ENCODE measurements at places on chromosomes 7 and 10. TPM values are rescaled to one million over a fixed set of nuclear protein-coding genes. Genes with fewer than 3 reads are reported as not detected.

Gene PIP
- not detected for total RNA-seq

Gene PLAC9
- not detected for total RNA-seq

DNA sequence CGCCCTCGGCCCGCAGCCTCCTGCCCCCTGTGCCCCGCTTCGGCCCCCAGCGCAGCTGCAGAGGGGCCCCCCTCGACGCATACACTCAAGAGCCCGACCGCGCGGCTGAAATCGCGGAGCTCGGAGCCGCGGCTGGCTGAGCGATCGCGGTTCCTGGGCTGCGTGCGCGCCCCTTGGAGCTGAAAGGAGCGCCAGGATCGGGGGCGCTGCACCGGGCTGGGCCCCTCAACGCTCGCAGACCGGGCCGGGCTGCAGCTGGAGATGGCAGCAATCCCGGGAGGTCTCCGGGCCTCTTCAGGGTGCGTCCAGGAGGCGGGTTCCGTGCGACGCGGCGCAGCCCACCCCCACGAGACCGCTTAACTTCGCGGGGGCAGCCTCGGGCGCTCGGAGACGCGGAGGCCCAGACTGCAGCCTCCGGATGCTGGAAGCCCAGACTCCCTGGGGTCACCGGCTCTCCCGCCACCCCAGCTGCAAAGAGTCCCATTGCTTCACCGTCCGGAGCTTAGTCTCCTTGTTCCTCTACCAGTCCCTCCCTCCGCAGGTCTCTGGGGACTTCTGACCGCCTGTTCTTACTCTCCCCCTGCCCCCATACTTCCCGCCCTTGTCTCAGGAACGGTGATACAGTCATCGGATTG lies 73.0 kb upstream of the LRRC4 start:
- peak; percentile 53 for DNase-seq

DNA sequence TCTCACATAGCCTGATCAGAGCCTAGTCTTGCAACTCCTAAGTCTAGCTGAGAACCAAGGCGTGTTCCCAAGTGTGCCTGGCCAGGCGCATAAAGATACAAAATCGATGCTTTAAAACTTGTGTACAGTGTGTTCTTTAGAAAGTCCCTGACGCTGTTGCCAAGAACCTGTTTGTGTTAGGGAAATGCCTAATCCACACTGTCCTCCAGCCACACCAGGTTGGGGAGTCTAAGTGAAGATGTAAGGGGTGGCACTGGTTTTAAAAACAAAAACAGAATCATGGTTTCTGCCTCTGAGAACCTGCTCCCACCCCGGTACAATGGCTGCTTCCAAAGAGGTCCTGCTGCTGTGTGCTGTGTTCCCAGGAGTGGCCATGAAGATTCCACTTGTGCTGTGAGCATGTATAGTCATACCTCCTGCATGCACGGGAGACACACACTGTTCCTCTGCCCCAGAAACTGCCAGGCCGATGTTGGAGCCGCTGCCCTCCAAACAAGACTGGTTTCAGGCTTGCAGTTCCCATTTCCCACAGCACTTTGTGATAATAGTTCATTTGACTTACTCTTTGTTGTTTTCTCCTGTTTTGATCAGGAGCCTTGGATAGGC lies 88.5 kb downstream of the CCNY start:
- DNase-seq: no peak

DNA sequence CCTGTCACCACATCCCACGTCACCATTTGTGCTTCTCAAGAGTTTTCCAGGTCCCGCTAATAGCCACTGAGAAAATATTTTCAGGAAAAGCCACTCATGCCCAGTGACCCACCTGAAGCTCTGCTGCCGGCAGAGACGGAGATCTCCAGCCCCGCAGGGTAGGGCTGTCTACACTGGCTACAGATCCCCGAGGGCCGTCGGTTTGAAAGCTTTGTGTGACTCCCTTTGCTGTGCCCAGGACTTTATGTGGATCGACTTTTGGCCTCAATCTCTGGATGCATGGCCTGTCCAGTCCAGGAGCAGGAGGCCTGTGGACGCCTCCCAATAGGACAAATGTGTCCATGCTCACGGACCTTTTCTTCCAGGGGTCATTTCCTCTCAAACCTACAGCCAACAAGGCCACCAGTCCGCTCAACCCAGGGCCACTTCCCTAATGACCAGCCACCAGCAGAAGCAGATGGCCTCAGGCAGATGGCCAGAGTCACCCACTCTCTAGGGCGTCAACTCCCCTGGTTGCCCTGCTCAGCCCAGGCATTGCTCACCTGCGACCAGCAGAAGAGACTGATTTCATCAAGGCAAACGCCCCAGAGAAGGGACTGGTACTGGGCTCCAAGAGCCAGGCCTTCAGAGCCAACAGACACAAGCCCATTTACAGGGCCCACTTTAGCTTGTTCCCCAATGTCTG lies 76.4 kb downstream of the OAT start:
- DNase-seq: no peak

DNA sequence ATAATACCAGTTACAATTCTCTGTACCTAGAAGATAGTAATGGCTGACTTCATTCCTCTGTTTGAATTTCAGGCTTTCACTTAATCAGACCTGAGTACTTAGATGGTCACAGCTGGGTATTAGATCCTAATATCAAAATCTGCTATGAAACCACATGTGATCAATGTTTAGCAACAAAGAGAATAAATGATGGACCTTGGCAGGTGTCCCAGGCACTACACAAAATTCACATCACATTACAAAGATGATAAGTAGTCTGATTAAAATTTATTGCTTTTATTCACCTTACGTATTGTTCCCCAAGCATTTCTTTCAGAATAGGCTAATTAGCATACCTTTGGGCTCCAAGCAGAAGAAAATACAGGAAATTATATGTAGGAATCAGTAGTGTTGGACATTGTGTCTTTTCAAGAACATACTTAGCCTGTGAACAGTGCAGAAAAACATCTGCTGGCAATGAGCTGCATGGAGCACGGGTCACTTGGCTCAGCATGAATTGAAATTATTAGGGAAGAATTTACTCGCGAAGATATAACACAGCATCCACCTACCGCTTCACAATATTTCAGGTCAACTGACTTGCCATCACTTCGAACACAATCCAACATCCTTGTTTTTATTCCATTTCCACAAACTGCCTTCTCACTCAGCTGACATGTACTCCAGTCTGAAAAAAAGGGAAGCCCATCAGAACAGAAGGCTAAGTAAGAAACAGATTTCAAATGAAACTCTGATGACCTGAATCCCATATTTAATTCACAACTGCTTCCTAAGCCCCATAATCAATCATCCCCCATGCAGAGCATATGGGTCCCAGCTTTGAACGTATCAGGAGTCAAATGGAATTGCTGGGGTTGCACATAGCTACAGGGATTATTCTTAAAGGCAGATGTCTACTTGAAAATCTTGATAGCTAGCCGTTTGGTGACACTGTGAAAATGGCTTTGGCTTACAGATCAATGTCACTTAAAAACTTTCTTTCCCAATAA lies 421.0 kb downstream of the THSD7A start:
- DNase-seq: no peak

- DNase-seq: no peak
Observed at GRCh38 chr7:80918399-80918798, 452 bp downstream of the SEMA3C start.

DNA sequence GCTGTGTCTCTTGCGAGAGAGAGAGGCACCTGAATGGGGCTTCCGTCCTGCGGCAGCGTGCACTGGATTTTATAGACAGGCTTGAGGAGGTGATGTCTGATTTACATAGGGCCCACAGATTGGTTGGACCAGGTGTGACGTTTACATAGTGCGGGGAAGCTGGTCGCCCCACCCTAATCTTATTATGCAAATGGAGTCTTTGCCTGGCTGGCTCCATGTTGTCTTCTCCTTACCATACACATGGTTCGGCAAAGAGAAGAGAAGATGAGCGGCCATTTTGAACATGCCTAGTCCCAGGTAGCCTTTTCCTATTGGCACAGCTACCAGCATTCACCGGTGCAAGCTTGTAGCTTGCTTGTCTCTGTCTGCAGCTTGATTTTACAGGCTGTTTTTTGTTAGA lies 238.5 kb upstream of the GALNT17 start:
- no peak for DNase-seq

GRCh38 chr7:75815418-75816064 lies 1.9 kb upstream of the CCL24 start:
- DNase-seq: no peak

- DNase-seq: no peak
Observed at GRCh38 chr10:30858499-30858898, 173.2 kb downstream of the ZNF438 start.

DNA sequence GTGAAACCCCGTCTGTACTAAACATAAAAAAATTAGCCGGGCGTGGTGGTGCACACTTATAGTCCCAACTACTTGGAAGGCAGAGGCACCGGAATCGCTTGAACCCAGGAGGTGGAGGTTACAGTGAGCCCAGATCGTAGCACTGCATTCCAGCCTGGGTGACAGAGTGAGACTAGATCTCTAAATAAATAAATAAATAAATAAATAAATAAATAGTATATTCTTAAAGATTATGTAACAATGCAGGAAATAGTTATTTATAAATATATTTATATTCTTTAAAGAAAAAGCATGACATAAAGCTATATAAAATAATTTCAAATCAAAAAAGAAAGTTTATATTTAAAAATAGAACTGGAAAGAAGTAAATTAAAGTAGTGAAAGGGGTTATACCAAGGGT lies 76.4 kb downstream of the MBL2 start:
- no peak for DNase-seq

DNA sequence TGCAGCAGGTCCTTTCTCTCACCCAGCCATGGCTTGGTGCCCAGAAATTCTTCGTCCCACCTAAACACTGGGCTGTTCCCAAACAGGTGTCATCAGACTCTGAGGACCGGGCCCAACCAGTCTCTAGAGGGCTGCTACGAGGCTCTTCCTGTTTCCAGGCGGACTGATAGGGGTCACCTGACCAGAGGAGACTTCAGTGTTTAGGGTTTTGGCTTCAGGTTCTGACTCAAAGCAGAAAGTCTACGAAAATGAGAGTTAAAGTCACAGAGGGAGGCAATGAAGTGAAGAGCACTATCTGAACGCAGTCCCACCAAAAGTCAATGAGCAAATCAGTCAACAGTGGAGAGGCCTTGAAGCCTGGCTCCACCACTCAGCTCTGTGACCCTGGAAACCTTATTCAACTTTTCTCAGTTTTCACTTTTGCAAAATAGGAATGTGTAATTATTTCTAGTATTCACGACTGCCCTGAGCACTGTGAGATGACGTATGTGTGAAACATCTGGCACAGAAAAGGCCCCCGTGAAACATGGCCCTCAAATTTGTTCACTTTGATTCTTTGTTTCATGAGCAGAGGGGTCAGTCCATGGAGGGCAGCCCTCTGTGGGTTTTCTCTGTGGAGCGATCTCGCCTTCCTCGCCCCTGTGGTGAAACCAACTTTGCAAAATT lies 189.9 kb upstream of the PDE1C start:
- DNase-seq: no peak

Measured in B cell (primary cell).